ENCODE measurements at places on chromosomes 2 and 18.

DNA sequence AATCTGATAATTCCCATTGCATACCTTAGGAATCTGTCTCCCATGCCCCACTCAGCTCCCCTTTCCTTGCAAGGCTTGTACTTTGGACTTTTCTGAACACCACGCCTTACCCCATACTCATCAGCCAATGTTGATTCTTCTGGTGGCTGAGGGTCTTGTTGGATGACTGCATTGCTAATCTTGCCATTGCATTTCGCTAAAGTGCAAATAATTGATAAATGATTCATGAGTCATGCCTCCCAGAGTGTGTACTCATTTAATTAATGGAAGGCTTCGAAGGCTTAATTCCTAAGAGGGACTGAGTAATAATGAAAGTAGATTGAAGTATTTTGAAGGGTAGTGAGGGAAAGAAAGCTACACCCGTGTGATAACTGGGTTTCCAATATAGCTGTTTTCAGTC lies 28.0 kb upstream of the PPP1R1C start:
- no peak for DNase-seq

DNA sequence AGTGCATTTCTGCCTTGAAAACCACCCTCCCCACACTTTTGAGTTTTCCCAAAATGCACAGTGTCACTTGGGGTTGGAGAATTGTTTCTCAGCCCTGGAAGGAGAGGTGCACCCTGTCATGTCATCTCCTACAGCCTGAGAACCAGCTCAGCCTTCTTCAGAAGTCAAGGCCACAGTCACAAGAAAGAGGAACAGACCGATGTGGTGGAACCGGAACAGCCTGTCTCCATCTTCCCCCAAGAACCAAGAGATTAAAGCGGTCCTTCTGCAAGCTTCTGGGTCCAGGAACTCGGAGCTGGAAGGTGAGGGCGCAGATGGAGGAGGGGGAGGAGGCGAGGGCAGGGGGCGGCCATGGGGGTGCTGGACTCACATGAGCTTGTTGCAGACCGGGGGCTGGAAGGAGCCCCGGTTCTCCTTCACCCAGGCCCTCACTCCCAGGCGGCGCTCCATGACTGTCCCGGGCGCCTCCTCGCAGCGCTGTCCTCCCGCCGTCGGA lies 248 bp downstream of the HAAO start:
- DNase-seq: no peak

- no peak for DNase-seq
Measured at GRCh38 chr18:43314941-43315340, 37.7 kb upstream of the SYT4 start.

DNA sequence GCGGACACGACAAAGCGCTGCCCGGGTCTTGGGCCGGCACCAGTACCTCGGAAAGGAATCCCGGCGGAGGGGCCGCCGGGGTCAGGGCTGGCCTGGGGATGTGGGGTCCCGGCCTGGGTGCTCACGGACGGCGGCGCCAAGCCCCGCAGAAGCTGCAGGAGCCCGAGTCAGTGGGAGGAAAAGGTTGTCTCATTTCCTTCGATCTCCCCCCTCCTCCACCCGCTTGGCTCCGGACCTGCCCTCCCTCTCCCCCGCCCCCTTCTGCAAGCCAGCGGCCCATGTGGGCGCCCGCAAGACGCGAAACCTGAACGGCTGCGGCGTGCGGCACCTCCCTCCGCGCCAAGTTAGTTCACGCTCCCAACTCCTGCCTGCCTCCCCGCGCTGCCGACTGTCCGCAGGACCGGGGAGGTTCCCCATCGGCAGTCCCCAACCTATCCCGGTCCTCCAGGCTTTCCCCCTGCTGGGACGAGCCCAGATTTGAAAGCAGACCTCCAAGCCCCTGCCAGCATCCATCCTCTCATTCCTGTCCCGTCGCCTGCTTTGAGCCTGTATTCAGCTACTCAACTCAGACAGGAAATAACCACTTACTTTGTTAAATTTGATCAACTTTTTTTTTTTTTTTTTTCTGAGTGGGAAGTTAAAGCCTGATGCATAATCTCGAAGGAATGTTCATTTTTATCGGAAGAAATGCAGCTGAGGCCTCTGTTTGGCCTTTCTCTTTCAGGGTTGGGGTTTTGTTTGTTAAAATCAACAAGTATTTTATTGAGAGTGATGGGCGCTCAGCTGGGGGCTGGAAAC lies at the start of gene EVA1A:
Gene EVA1A (minus strand): TSS at position 172 of the 798 bp plus-strand sequence. CDS start 42,799 bp downstream, outside the sequence.
- no peak for DNase-seq

DNA sequence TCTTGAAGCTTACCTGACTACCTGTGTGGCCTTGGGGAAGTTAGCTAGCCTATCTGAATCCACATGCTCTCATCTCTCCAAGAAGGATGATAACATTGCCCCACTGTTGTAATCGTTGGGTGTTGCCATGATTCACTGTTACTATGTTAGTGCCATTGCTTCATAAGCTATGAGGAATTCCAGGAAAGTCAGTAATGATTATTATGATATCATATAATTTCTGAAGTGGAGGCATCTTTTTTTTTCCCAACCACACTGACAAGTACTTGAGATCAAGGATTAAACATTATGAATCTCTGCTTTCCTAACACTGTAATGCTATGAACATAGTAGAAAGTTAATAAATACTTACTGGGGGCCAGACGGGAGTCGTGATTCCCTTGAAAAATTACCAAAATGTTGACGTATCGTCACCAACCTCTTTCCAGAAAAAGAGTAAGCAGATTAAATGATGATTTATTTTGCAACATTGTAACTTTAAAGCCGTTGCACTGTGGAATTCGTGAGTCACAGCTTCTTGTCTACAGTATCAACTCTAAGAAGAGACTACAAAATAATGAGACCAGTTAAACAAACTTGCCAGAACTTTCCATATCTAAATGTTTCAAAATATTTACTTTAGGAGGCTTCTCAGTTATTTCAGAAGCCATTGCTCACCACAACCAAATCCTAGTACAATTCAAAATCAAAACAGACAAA lies 459.9 kb downstream of the PIK3C3 start:
- DNase-seq: no peak

- no peak for DNase-seq
Measured at GRCh38 chr2:193695367-193695766, 1500.6 kb upstream of the TMEFF2 start.

- DNase-seq: no peak
Measured at GRCh38 chr2:65177751-65178442, 48.0 kb upstream of the RAB1A start.

DNA sequence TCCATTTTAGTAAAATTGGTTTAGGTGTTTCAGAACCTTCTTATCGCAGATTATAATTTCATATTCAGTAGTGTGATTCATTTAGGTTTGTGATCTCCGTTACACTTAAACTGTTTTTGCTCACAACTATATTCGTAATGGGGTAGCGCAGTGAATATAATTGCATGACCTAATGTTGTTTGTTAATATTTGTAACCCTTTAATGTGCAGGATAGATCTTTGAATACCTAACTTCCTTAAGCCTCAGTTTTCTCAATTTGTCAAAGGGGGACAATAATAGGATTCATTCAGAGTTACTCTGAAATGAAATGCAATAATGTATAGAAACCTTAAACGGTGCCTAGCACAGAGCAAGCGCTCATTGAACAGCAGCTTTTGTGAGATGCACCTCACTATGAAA lies 558 bp upstream of the ZDBF2 start:
- no peak for DNase-seq

GRCh38 chr2:134773759-134774742 lies 55.3 kb upstream of the TMEM163 start:
- DNase-seq: no peak

DNA sequence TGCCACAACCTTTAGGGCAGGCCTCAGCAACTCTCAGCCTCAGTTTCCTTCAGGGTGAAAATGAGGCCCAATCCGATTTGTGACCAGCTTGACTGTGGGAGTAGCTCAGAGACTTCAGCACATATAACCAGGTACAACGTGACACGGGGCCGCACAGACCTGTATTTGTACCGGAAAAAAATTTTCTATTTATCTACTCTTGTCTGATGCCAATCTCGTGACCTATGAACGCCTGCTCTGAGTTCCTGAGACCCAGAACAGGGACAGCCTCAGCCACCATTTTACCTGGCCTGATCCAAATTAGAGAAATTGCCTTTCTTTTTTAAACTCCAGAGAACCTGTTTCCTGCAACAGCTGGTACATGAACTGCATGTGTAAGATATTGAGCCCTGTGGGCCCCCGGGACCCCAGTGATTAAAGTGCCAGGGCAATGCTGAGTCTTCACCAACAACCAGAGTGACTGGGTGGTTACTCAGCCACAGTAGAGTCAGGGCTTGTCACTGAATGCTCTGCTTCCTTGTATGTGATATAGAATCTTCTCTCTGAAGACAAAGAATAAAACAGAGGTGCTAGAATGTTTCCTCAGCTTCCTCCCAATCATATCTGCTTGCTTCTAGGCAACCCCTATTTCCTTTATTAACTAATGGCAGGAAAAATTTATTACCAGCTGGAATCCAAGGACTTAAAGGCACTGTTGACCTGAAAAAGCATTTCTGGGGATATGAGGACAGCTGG lies 47.8 kb upstream of the FZD7 start:
- DNase-seq: no peak

DNA sequence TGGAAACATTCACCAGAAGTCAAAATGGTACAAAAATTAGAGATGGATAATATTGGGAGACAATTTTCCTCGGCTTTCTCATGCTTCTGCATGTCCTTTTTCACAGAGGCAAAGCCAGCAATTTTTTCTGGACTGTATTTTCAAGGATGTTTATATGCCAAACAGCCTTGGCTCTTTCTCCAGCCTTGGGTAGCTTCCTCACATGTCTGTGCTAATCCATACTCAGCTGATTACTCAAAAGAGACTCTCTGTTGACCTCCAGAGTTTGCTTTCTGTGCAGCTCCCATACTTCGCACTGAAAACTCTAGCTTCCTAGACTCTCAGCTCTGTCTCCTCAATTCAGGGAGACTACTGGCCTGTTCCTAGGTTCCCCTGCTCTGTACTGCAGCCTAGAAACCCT lies 10.6 kb downstream of the C18orf63 start:
- no peak for DNase-seq

DNA sequence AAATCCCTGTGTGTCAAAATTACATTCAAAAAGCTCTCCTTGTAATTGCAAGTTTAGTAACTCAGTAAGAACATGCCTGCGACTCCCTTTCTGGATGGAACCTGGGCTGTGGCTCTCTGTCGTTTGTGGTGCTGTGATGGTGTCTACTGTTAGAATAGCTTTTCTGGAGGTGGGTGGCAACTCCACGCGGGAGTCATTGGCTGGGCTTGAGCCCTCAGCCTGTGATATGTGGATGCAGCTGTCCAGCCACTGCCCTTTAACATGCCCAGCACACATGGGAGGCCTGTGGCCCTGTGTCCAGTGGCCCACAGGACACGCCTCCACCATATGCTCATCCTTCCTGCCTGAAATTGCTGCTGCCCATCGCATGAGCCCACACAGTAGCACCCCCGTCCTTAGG lies 124.2 kb downstream of the RNF144A start:
- DNase-seq: no peak

DNA sequence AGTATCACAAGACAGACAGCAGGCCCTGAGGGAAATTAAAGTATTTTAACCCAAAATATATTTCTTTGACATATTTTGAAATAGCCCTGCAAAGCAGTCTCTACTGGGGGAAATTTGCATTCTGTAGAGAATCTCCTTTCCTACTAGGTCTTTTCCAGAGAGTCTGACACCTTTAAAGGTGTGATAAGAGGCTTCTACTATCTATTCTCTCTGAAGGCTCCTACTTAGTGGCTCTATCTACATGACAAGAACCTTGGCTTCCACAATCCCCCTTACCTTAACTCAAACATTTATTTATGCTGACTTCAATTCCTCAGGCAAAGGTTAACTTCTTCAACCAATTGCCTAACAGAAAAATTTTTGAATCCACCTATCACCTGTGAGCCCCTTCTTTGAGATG lies 174.6 kb upstream of the GALNT5 start:
- DNase-seq: no peak

DNA sequence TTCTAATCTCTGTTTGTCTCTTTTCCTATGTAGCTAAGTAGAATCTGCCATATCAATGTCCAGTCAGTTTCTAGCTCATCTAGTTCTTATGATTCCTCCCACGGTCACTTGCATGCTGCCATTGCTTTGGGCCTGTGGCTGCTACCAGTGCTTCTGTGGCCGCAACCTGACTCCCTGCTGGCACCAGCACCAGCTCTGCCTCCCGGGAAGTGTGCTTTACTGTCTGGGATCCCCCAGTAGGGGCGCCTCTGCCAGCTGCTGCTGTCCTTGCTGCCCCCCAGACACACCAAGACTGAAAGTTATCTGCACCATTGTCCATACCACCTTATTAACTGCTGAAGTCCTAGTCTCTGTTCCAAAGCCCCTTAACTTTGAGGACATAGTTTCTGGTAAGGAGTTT lies 56.3 kb downstream of the RAPGEF4 start:
- DNase-seq: no peak

GRCh38 chr2:121004359-121004758 lies 268.7 kb downstream of the GLI2 start:
- DNase-seq: no peak

DNA sequence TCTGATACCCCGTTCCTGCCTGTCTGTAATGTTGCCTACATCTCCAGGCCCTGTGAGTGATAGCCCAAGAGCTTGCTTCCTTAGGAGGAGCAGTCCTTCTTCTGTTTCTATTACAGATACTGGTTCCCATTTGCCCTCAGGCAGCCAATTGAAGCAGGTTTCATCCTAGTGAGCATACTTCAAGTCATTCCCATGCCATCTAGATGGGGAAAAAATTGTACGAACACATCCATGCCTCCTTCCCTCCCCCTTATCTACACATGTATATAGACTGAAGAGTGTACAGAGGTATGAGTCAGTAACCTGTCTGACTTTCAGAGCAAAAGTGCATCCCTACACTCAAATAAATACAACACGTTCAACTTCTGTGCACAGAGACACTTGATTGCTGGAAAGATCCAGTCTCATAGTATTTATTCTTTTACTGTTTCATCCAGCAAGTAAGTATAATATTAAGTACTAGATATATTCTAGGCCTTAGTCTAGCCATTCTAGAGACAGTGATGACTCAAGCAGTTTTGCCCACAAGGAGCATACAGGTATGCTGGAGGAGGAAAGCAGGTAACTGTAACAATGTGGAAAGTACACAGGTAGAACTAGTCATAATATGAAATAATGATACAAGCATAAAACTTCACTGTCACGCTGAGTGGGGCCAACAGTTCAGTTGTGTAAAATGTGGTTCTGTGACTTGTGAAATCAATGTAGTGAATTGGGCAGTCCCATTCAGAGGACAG lies 153.4 kb downstream of the MGAT5 start:
- no peak for DNase-seq

DNA sequence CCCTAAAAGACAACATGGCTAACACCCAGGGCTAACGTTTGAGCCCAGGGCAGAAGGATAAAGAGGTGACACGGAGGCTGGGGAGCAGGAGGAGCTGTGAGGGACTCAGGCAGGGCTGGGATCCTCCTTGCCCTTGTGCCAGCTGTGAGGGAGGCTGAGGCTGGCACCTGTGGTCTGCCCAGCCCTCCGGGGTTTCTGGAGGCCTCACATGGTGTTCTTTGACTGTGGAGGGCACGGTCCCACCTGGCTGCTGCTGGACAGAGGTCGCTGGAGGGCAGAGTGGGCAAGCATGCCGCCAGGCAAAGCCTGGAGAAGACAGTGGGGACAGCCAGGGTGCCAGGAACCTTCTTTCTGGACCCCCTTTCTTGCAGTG lies 26.8 kb upstream of the CNNM3 start:
- DNase-seq: no peak

- DNase-seq: no peak
Measured at GRCh38 chr2:155980941-155981560, 351.5 kb downstream of the NR4A2 start.

- no peak for DNase-seq
Measured at GRCh38 chr2:136362676-136363390, 244.9 kb upstream of the CXCR4 start.

- no peak for DNase-seq
Measured at GRCh38 chr2:85062565-85062964, 70.6 kb upstream of the TCF7L1 start.

- DNase-seq: no peak
Measured at GRCh38 chr18:3599195-3599594, 149.2 kb downstream of the TGIF1 start.

Measured in stimulated activated CD4-positive, alpha-beta T cell treated with anti-CD3 and anti-CD28 coated beads, Interleukin-1b, Interleukin-23, amount 100 ng/mL, for 24 hours (primary cell).